Liver (tissue), 10 donors: ENCODE measurements at places on chromosomes 3 and 15. TPM values are rescaled to one million over a fixed set of nuclear protein-coding genes. Genes with fewer than 3 reads are reported as not detected.

DNA sequence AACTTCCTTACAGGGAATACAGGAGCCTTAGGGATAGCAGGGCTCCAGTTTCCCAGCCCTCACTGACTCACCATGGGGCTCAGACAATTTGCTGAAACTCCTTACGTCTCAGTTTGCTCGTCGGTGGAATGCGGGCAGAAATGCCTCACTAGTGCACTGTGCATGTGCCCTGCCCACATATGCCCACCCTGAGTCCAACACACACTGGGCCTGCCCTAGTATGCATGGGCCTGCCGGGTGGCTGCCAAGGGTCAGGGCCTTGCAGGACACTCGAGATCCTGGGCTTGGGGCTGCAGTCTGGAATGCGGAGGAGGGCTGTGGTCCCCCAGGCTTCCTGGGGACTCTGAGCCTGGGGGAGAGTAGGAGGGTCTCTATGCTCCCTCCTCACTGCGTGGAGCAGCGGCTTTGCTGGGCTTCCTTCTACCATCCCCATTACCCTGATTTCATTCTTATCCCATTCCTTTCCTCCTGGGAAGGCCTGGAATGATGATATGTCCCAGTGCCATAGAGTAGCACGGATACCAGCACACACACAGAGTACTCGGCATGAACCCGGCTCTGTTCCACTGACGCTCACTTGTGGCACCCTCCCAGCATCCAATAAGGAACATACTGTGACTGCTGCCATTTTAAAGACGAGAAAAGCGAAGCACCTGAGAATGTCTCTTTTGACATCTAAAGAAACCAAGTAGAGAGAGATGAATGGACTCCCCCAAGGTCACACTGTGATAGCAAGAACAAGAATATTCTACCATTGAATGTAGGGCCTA is 124.2 kb downstream of the ASB7 start:
- no peaks in the 10 kb centered on the region for H3K36me3 ChIP-seq
- no peak overlapping the region for H3K27ac ChIP-seq
- no peak overlapping the region for H3K4me3 ChIP-seq
- peaks cover 15% of the 10 kb centered on the region for H3K27me3 ChIP-seq
- H3K4me1 ChIP-seq: no peaks in the 10 kb centered on the region

Gene MAPK6
- 47.8 TPM for total RNA-seq

DNA sequence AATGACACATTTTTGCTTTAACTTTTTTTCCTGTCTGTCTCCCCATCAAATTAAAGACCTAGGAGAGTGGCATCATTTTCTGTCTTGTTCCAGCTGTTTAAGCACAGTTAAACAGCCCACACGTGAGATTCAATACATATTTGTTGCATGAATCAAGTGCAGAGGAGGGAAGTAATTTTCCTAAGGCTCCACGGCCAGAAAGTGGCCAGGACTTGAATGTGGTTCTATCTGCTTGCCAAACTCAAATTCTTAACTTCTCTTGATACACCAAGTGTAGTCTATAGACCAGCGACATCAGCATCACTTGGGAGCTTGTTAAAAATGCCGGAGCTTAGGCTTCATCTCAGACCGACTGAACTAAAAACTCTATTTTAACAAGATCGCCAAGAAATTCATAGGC is 724.8 kb upstream of the CFAP20DC start:
- no peak overlapping the region for H3K4me3 ChIP-seq
- DNase-seq: no peak
- H3K4me1 ChIP-seq: no peaks in the 10 kb centered on the region
- H3K36me3 ChIP-seq: no peaks in the 10 kb centered on the region
- no peaks in the 10 kb centered on the region for H3K27me3 ChIP-seq

DNA sequence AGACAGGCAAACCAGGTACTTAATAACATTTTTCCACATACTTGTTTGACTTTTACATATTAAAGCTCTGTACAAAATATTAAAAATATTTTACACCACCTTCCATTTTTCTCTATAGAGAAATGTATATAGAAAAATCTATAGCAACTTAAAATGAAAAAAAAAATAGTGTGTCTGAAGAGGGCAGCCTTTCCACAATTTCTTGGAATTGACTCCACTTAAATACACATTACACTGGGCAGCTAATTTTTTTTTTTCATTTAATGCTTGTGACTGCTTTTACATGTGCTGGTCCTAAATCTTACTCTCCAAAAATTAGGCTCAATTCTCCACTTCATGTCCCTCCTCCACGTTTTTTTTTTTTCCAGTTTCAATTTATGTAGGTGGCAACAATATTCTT is 427.0 kb upstream of the RBMS3 start:
- H3K36me3 ChIP-seq: no peaks in the 10 kb centered on the region
- no peak for DNase-seq
- H3K27ac ChIP-seq: no peak overlapping the region

GRCh38 chr15:77738441-77739302 is 106.0 kb upstream of the LINGO1 start:
- no peaks in the 10 kb centered on the region for H3K36me3 ChIP-seq
- no peak overlapping the region for H3K4me3 ChIP-seq
- no peak overlapping the region for H3K27ac ChIP-seq
- H3K4me1 ChIP-seq: no peaks in the 10 kb centered on the region

Gene FETUB
- total RNA-seq: 10.8 TPM

Gene EFCC1
- total RNA-seq: 1.0 TPM

Gene PIERCE2
- total RNA-seq: not detected

DNA sequence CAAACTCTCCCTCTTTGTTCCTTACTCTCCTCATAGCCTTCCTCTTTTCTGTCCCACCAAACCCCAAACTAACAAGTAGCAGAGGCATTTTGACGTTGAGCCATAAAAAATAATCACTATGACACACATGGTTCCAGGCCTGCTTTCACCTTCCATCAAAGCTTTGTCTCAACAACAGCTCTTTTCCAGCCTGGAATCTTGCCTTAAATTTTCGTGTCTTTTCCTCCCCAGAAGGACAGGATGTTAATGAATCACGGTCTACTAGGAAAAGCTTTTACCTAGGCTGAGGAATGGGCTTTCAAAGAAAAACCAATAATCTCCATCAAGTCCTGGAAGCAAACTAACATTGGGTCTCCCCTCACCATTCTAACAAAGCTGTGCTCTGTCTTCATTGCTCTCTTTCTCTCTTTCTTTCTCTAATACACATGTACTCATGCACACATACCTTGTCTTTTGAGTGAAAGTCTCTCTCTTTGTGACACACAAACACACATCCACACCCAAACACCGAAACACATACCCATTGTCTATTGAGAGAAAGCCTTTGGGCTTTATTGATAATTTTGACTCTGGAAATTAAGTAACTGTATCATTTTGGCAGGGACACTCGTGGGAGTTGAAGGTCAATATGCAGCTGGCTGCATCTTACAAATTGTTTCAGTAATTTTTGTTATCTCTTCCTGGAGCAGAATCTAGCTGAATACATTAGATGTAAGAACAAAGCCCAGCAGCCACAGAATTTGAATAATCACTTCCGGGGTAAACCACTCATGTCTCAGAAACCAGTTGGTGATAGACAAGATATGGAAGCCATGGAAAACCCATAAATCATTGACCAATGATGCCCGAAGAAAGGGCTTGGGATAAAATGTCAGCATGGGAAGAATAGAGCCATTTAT is 107.4 kb upstream of the SLC4A7 start:
- no peak overlapping the region for H3K4me3 ChIP-seq
- peak overlapping the region; percentile 4 for H3K27ac ChIP-seq
- H3K36me3 ChIP-seq: no peaks in the 10 kb centered on the region
- H3K27me3 ChIP-seq: no peaks in the 10 kb centered on the region
- no peak for DNase-seq

DNA sequence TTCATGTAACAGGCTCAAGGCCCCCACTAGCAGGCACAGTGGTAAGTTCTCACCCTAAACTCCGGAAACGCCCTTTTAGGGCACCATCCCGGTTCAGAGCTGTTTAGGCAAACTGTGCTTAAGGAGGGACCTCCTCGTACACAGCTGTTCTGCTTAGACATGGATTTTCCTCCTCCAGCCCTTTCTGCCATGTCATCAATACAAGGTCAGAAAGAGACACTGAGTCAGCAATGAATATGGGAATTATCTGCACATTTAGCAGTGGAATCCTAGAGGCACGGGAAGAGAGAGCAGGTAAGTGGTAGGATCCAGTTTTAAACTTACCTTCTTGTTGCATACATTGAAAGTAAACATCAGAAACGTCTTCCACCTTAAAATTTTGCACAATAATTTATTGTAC is 107.3 kb downstream of the KCNAB1 start:
- DNase-seq: no peak
- no peaks in the 10 kb centered on the region for H3K36me3 ChIP-seq
- H3K4me3 ChIP-seq: no peak overlapping the region
- H3K27me3 ChIP-seq: no peaks in the 10 kb centered on the region
- no peaks in the 10 kb centered on the region for H3K4me1 ChIP-seq

Gene DMXL2
- 28.7 TPM for total RNA-seq

Gene LMAN1L
- total RNA-seq: 0.08 TPM

- H3K4me3 ChIP-seq: no peak overlapping the region
- H3K27ac ChIP-seq: no peak overlapping the region
- peaks cover 20% of the 10 kb centered on the region for H3K4me1 ChIP-seq
- H3K36me3 ChIP-seq: no peaks in the 10 kb centered on the region
- DNase-seq: no peak
- H3K27me3 ChIP-seq: no peaks in the 10 kb centered on the region
Observed at GRCh38 chr3:143979813-143980212, 8.2 kb downstream of the DIPK2A start.

DNA sequence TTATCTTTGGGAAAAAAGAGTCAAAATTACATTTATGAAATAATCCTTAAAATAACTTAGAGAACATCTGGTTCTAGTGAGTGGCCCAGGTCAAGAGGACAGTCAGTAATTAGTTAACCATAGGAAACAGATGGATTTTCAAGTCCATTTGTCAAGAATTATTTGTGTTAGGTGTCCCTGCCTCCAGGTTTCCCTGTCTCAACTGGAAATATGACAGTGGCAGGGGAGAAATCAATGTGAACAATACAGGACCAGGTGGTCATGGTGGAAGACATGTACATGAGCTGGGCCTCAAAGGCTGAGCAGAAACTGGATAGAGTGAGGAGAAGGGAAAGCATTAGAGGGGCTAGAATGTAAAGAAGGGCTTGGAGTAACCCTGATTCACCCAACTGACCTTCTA is 372.6 kb downstream of the VPS13C start:
- no peak overlapping the region for H3K4me3 ChIP-seq
- no peak for DNase-seq
- no peaks in the 10 kb centered on the region for H3K36me3 ChIP-seq
- H3K4me1 ChIP-seq: no peaks in the 10 kb centered on the region
- no peaks in the 10 kb centered on the region for H3K27me3 ChIP-seq

GRCh38 chr3:113533534-113533892 is 1.2 kb downstream of the SIDT1 start:
- H3K4me3 ChIP-seq: peak overlapping the region; percentile 93
- no peak for DNase-seq
- H3K36me3 ChIP-seq: no peaks in the 10 kb centered on the region
- H3K27ac ChIP-seq: no peak overlapping the region
- H3K27me3 ChIP-seq: no peaks in the 10 kb centered on the region

DNA sequence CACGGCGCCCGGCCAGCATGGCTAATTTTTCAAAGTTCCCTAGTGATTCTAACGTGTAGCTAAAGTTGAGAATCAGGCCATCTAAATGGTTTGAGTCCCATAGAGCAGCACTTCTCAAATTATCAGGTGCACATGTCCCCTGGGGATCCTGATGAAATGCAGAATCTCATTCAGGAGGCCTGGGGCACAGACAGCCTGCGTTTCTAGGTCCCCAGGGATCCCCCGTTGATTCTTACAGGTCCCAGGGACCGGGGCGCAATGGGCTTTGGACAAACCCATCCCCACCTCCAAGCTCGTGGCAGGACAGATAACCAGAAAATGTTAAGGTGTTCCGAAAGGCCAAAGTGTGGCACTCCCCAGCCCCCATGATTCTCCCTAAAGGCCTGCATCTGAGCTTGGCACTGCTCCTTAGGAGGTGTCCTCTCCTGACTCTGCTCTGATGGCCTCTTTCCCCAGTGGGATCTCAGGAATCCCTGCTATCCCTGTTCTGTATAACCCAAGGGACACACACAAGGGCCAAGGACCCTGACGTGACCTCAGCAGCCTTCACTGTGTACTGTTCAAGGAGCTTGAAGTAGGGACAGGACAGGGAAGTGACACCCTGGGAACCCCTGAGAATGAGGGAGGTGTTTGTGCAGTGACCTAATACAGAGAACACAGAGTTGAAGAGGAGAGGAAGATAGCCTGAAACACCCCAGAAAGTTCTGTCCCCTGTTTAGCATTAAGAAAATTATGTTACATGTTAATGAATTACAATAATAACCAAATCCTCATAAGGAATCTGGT is 8.0 kb downstream of the LRRK1 start:
- H3K27me3 ChIP-seq: no peaks in the 10 kb centered on the region
- H3K27ac ChIP-seq: no peak overlapping the region
- DNase-seq: no peak
- H3K4me1 ChIP-seq: no peaks in the 10 kb centered on the region
- H3K4me3 ChIP-seq: no peak overlapping the region
- no peaks in the 10 kb centered on the region for H3K36me3 ChIP-seq

DNA sequence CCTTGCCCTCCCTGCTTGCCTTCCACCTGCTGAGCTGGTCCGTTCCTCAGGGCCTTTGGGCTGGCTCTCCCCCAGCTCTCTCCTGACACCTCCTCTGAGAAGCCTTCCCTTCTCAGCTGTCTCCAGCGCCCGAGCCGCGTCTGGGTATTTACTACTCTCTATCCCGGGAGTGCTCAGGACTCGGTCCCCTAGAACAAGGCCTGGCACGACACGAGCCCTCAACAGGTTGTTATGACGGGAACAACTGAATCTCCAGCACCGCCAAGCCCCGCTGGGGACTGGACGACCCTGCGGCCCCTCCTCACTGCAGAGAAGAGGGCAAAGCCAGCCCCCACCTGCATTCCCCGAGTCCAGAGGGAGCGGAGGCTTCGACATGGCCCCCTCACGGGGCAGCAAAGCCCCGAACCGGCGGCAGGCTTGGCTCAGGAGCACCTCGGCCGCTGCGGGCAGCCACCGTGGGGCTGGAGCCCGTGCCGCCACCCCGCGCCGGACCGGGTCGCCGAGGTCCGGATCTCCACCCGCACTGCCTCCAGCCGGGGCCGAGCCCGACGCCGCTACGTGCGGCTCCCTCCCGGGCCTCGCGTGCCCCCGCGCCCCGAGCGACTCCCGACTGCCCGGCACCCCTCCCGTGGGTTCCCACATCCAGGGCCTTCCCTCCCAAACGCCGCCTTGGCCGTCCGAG is 792 bp downstream of the TPRA1 start:
- no peak for DNase-seq
- no peaks in the 10 kb centered on the region for H3K36me3 ChIP-seq
- peak overlapping the region; percentile 88 for H3K27ac ChIP-seq
- peak overlapping the region; percentile 85 for H3K4me3 ChIP-seq
- H3K27me3 ChIP-seq: no peaks in the 10 kb centered on the region

GRCh38 chr3:9617736-9618135 is 31.6 kb upstream of the MTMR14 start:
- H3K36me3 ChIP-seq: no peaks in the 10 kb centered on the region
- H3K4me3 ChIP-seq: no peak overlapping the region
- H3K27ac ChIP-seq: no peak overlapping the region
- H3K4me1 ChIP-seq: no peaks in the 10 kb centered on the region

Gene SMAD6
- 14.1 TPM for total RNA-seq

Gene RBPMS2
- total RNA-seq: 0.42 TPM
